ENCODE measurements at places on chromosomes 2 and 18.

DNA sequence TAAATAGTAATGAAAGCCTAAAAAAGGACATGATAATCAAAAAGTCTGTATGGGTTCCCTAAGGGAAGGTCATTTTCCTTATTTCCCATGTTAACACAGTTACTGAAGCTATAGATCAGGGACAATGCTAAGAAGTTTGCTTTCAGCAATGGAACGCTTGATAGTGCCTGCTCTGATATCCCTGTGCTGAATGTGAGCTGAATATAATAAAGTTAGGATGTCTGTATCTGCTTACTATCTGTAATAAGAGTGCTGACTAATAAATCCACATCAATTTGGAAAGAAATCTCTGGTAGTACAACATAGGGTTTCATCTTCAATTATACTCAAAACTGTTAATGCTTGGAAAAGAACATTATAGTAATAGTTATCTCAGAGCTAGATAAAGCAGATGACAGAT, 25.8 kb downstream of the TTC21B start:
- DNase-seq: no peak

GRCh38 chr2:173962031-173962430, 3.1 kb downstream of the SP3 start:
- DNase-seq: no peak

DNA sequence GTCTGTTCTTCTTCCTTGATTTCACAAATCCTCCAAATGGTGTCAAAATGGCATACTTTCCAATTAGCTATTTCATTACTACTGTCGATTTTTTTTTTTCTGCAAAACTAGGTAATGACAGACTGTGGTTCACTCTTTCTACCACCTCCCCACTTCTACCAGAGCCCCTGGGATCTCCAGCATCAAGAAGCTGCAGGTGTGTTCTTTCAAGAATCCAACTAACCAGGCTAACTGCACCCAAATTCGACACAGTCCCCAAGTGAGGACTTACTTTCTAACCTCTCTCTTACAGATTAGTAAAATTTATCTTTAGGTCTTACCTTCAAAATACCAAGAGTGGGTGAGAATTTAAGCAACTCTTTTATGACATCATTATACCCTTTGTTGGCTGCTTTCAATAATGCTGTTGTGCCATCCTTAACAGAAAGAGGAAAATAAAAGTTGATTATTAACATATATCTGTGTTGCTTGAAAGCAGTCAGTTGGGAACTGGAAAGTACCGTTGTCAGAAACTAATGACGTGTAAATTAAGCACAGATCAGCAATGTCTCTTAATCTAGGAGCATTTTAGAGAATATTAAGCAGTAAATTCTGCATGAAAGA, 31.2 kb upstream of the NPC1 start:
- no peak for DNase-seq

GRCh38 chr2:176370467-176371171, 101.4 kb downstream of the MTX2 start:
- no peak for DNase-seq

DNA sequence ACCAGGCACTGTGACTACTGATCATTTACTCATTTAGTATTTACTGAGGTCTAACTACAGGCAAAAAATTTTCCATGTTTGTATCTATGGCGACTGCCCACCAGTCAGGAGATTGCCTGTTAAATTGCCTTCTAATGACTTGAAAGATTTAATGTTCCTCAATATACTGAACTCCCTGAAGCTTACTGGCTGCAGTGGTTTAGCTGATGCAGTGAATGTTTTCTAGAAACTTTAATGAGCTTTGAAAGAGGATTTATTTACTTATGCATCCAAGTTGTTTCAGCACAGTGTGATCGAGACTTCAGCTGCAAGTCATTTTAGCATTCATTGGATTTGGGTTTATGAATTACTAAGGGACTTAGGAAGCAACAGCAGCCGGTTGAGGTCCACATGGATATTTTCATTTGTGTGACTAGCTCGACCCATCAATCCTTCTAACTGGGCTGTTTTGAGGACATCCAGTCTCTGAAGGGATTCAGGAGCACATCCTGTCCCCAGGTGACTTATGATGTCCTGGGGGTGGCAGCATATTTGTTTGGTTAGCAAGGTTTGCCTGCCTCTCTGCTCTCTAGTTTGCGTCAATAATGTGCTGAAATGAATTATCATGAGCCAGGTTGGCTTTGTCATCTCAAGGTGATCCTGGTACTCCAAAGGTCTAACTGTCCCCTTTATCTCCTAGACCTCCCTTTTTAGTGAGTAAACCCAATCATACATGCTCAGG, 26.8 kb downstream of the ACMSD start:
- DNase-seq: no peak
